Activated naive CD8-positive, alpha-beta T cell treated with anti-CD3 and anti-CD28 coated beads, Interleukin-2, amount 10 ng/mL, durations not matched to agents 7 days and 5 days (primary cell): ENCODE measurements at places on chromosomes 12 and 14. TPM values are rescaled to one million over a fixed set of nuclear protein-coding genes. Genes with fewer than 3 reads are reported as not detected.

- no peak for DNase-seq
Measured at GRCh38 chr12:94586589-94587259, 63.6 kb downstream of the TMCC3 start.

GRCh38 chr14:33699300-33699983 lies 251.4 kb downstream of the EGLN3 start:
- no peak for DNase-seq

DNA sequence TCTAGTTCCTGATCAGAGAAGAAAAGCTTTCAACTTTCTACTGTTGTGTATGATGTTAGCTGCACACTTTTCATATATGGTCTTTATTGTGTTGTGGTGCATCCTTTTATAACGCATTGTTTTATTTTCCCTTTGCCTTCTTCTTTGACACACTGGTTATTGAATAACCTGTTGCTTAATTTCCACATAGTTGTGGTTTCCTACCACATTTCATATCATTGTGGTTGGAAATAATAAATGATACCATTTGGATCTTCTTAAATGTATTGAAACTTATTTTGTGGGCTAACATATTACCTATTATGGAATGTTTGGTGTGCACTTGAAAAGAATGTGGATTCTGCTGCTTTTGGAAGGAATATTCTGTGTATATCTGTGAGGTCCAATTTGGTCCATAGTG lies 64.9 kb downstream of the GPHN start:
- no peak for DNase-seq

- DNase-seq = no peak
Measured at GRCh38 chr12:29559198-29559597, 61.7 kb upstream of the OVCH1 start.

Gene OR4E2
- total RNA-seq = not detected

- no peak for DNase-seq
Measured at GRCh38 chr12:81207173-81207572, 129.3 kb downstream of the ACSS3 start.

DNA sequence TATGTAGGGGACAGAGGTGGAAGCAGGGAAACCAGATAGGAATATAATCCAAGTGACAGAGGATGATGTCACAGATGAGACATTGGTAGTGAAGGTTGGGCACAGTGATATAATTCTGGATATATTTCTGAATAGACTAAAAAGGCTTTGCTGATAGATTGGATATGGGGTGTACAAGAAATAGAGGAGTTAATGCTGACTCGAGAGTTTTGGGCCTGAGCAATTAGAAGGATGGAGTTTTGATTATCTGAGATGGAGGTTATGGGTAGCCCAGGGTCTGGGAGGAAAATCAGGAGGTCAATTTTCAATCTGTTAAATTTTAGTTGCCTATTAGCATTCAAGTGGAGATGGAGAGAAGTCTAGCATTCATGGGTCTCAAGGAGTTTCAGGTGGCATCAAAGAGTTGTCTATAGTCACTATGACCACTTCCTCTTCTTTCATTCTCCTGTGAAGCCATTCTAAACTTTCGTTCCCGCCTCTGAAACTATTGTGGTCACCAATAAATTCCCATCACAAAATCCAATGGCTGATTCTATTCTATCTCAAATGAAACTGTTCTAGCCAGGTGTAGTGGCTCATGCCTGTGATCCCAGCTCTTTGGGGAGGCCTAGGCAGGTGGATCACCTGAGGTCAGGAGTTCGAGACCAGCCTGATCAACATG lies 10.6 kb upstream of the ANO6 start:
- no peak for DNase-seq
